Astrocyte (in vitro differentiated cells and primary cell): ENCODE measurements at places on chromosomes 7 and 10.

GRCh38 chr10:43671659-43672531 is 23.2 kb upstream of the ZNF32 start:
- peak; percentile 47 for DNase-seq

GRCh38 chr7:134678115-134678514 is 31.5 kb downstream of the BPGM start:
- no peak for DNase-seq

DNA sequence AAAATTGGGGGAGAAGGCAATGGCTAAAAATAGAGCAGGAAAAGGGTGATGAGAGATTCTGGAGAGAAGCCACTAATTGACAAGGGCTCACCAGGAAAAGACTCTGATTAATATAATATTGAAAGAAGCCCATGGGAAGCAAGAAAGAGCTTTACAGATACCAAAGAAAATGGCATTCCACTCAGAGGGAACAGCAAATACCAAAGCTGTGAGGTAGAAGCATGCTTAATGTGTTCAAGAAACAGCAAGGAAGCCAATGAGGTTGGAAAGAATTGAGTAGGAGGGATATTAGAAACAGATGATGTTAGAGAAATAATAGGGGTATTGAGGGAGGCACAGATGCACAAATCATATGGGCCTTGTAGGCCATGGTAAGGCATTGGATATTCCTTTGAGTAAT is 130.1 kb downstream of the MYO3A start:
- DNase-seq, result peak; percentile 20

DNA sequence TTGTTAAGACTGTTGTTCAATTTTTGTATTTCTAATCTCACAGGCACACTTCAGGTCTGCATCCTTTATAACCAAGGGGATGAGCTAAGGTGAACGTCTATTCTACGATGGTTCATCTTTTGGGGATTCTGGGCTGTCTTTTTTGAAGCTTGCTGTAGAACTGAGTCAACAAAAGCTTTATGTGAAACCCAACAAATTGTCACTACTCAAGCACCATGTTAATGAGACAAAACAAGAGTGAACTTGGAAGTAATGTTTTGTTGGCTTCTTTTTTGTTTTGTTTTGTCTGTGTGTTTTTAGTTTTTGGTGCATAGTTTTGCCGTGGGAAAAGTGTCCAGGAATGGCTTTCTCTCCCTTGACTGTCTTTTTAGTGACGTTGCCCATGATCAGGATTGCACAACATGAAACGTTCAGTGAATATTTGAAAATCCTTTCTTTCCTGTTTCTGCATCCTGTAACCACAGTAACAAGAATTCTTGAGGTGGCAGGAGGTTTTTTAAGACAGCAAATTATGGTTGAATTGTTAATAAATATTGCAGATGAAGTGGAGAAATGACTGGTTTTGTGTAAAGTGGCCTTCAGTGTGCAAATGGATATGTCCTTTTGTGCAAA is 65.6 kb downstream of the WIPF3 start:
- peak; percentile 63 for DNase-seq

- DNase-seq, result no peak
Measured at GRCh38 chr10:37639200-37639599, 218.2 kb downstream of the ZNF248 start.

- peak; percentile 87 for DNase-seq
Measured at GRCh38 chr7:135204341-135204749, 7.0 kb downstream of the WDR91 start.

GRCh38 chr10:34918776-34919315 is 103.8 kb upstream of the PARD3 start:
- peak; percentile 23 for DNase-seq

- DNase-seq, result no peak
Measured at GRCh38 chr7:76380623-76380966, 21.8 kb upstream of the YWHAG start.

DNA sequence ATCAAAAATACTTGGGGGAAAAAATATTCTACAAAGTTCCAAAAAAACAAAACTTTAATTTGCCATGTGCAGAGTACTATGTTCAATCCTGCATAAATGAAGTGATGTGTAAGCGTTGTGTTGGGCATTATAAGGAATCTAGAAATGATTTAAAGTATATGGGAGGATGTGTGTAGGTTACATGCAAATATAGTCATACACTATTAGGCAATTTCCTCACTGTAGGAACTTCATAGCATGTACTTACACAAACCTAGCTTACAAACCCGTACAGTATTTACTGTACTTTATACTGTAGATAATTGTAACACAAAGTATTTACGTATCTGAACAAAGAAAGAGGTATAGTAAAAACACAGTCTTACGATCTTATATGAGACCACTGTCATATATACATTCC is 72.3 kb downstream of the NRBF2 start:
- DNase-seq, result no peak

GRCh38 chr7:18317941-18318340 is 177.6 kb upstream of the HDAC9 start:
- no peak for DNase-seq

- no peak for DNase-seq
Measured at GRCh38 chr7:152451356-152451755, 15.6 kb upstream of the KMT2C start.

- peak; percentile 98 for DNase-seq
Measured at GRCh38 chr7:155918720-155919390, 106.6 kb upstream of the SHH start.

GRCh38 chr7:150567871-150568301 is 696 bp downstream of the GIMAP4 start:
- no peak for DNase-seq

DNA sequence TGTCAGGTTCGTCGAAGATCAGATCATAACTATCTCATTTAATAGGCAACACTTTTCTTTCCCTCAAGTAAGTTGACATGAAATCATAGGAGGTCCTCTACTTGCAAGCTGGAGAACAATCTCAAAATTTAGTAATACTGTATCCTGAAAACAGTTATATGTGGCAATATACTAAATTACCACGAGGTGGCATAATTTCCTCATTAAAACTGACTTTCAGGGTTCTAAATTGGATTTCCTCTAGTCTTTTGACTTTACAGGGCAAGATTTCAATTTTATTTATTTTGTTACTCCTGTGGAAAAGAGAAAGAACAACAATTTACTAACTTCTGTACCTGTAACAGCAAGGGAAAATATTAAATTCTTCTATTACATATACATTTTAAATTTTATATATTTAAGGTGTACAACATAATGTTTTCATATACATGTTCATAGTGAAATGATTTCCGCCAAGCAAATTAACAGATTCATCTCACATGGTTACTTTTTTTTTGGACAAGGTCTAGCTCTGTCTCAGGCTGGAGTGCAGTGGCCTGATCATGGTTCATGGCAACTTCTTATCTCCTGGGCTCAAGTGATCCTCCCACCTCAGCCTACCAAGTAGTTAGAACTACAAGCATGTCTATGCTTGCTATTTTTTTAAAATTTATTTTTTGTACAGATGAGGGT is 53.4 kb upstream of the CYP2C18 start:
- peak; percentile 6 for DNase-seq

- no peak for DNase-seq
Measured at GRCh38 chr10:112948196-112948595, 1.9 kb upstream of the TCF7L2 start.

DNA sequence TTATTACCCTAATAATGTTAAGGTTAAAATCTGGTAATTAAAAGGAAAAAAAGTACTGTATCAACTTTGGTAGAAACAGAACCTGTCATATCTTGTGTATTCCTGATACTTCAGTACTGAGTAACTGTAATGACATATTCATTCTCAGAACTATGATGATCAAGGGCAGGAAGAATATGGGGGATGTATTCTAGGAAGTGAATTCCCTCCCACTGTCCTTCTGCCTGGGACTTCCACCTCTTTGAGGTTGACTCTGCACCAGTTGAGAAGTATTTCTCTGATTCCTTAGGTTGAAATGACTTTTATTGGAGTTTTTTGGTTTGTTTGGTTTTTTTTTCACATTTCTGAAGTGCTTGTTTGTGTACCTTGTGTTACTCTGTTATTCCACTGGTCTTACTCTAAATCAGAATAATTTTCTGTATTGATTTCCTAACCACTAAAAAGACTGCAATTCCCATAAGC is 36.9 kb downstream of the WASL start:
- DNase-seq, result no peak

GRCh38 chr7:149720372-149721083 is 52.9 kb downstream of the ZNF467 start:
- DNase-seq, result no peak

DNA sequence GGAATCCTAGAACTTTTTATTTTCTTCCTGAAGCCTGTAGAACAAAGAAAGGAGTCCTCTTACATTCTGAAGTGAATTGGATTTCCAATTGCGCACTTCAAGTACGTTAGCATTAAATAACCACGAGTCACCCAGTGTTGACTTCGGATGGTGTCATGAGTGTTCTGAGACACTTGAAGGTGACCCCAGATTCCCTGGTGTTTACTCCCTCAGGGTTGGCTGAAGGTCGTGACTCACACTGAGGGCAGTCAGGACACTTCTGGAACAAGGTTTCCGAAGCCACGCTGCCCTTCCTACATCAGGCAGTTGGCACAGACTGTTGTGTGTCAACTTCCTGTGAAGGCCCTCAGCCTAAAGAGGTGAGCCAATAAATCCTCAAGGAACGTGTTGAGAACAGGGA is 186.6 kb upstream of the CELF2 start:
- DNase-seq, result peak; percentile 86

DNA sequence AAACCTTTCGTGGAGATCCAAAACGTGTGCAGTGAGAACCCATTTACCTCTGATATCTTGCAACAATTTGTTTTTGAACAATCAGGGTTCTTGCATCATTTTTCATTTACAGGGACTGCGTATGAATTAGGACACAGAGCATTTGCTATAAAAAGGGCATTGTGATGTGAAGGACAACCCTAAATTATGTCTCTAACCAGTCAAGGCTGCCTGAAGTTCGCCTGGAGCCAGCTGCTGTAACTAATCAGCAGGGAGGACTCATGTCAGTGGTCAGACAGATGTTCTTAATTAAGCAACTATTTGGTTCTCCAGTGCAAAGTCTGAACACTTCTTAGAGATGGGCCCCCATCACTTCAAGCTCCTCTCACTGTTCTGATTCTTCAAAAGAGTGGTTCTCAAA is 674.8 kb downstream of the KCNMA1 start:
- DNase-seq, result no peak

DNA sequence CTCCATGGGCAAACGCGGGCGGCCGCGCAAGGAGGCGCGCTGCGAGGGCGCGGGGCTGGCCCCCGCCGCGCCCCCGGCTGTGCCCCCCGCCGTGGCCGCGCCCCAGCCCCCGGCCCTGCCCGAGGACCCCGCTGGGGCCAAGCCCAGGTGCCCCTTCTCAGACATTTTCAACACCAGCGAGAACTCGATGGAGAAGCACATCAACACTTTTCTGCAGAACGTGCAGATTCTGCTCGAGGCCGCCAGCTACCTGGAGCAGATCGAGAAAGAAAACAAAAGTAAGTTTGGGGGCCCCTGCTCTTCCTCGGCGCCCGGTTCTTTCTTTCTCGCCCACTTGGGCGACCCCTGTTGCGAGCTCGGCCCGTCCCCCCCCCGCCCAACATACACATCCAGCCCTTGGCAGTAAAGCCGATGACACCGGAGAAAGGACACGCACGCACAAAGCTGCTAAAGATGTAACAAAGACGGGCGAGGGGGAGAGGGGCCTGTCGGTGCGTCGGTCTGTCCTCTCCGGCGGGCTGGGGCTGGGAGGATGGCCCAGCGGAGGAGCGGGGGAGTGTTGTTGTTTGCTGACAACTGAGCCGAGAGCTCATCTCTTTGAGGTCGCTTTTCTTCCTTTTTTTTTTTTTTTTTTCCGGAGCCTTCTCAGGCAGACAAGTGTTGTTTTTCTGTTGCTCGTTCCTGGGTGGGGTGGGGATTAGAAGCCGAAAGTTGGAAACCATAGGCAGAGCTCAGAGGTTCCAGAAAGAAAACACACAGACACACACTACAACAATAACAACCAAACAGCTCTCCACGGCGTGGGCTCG is 604 bp downstream of the MXI1 start:
- DNase-seq, result no peak

- no peak for DNase-seq
Measured at GRCh38 chr10:124447751-124448466, 1.9 kb downstream of the NKX1-2 start.

GRCh38 chr10:9944690-9945089 is 1073.0 kb upstream of the CELF2 start:
- DNase-seq, result no peak

- DNase-seq, result peak; percentile 25
Measured at GRCh38 chr7:8418629-8419245, 14.7 kb upstream of the NXPH1 start.

DNA sequence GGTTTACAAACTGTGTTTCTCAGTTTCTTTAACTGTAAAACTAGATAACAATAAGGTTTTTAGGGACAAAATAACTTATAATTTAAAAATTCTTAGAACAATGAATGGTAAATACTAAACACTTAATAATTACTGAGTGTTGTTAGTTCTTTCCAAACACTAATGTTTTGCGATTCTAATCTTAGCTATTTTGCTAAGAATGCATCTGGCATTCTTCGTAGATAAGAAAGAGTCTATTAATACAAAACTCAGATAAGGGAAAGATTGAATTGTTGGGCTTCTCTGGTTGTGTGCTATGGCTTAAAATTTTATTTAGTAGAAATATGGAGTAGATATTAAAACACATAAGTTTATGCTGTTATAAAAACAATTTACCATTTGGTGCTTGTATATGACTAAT is 45.4 kb downstream of the TMEM229A start:
- DNase-seq, result no peak

DNA sequence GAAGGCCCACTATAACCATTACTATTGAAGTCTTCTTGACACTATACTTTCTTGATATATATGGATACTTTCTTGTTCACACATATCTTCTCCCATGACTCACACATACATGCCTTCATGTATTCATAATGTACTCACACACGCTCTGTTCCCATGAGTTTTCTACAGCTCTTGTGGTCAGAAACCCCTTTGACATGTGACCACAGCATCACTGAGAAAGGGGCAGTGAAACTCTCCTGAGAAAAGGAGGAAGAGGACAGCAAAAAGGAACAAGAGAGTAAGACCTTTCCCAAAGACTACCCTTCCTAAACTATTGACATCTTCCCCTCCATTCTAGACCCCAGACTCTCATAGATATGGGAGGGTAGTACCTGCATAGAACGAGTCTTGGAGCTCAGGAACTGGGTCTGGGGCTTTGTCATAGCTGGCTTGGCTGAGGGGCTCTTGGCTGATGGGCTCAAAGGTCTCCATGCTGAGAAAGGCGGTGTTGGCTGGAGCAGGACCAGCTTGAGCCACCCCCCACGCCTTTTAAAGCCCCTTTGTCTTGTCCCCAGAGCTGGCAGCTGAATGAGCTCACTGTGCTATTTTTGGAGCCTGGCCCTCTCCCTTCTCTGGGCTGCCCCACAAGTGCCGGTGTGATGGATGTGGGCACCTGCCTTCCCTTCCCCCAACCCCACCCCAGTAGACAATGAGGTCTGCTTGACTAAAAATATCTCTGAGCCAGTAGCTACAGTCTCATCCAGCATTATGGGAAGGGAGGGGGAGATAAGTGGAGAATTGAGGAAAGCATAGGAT is 5.1 kb downstream of the SYNPO2L start:
- peak; percentile 78 for DNase-seq

DNA sequence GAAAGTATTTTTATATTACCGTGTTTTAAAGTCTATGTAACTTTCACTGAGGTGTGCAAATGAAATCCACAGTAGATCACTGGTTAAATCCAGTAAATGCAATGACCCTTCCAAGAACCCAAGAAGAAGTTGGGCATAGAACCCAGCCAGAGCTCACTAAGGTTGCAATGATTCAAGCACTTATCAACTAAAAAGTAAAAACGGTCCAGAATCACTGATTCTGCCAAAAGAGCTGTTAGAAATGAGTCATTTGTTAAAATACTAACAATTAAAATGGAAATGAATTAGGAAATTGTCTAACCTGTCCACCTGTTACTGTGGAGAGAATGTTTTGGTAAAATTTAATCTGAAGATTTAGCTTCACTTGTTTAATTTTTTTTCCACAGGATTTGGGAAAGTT is 74.4 kb downstream of the ANK3 start:
- DNase-seq, result no peak
